H4 (cell line): ENCODE measurements at places on chromosomes 6 and 20. TPM values are rescaled to one million over a fixed set of nuclear protein-coding genes. Genes with fewer than 3 reads are reported as not detected.
A peak's percentile ranks its signal among the peaks of the same experiment; 100 is the strongest.

DNA sequence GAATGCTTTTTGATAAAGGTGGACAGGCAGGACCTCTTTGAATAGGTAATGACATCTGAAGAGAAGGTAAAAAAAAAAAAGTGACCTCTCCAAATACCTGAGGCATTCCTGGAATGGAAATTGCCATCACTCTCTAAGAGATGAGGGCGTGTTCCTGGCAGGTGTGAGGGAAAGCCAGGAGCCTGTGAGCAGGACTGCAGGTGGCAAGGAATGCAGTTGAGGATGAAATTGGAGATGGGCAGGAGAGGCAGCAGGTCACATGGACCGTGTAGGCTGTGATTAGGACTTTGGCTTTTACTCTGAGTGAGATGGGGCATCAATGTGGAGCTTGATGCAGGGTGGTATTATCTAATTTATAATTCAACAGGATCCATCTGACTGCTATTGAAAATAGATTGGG lies 227.4 kb downstream of the LRFN2 start:
- no peak for DNase-seq

DNA sequence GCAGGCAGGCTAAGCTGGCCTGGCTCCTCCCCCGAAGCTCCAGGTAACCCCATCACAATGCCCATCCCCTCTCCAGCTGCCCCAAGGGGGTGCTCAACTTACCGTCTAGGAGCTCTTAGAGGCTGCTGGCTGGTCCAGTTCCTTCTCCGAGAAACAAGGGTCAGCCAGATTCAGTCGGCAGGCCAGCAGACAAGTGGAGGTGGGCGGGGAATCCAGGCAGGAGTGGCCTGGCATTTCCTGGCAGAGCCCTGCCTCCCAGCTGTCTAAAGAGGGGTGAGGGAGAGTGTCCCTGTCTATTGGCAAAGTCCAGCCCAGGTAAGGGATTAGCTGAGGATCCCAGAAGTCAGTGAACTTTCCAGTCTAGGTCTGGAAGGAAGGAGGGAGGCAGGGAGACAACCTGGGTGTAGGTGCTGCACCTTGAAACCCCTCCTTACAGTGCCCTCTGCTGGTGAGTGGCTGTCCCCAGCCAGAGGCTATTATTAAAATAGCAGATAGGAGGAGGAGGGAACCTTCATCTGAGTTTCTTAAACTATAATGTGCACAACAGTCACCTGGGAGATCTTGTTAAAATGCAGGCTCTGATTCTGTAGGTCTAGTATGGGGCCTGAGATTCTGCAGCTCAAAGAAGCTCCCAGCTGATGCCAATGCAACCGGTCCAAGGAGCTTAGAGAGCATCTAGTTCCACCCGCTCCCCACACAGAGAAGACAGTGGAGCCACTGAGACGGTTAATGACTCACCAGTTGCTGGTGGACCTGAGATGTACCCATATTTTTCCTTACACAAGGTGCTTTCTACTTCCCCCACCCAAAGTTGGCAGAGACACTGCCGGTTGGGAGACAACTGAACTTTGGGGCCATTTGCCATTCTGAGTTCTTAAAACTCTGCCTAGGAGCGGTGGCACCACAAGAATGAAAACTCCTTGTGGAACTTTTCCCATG lies at the start of gene UNC5CL:
TSS of gene UNC5CL (minus strand) at position 162 of the 939 bp plus-strand sequence. CDS start 4,147 bp downstream, outside the sequence.
- DNase-seq: peak; percentile 50

DNA sequence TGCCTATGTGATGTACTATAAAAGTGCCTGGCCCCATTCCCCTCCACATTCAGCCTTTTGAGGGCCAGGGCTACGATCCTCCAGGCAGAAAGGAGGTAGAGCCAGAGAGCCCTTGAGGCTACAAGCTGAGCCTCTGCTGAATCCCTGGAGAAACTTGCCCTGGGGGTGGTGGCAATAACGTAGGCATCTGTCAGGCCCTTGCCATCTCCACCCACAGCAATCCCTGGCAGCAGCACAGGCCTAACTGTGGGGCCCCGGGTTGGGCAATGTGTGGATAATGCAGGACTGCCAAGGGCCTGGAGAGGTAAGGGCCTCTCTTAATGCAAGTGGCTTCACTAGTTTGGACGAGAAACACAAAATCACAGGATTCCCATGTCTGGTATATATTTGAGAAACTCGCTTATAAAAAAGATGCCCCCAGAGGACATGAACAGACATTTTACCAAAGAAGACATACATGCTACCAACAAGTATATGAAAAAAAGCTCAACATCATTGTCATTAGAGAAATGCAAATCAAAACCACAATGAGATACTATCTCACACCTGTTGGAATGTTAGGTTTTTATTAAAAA lies 99.0 kb downstream of the QRSL1 start:
- no peak for DNase-seq

- peak; percentile 57 for DNase-seq
These were observed 70.2 kb downstream of the RIN2 start for GRCh38 chr20:19828232-19828631.

DNA sequence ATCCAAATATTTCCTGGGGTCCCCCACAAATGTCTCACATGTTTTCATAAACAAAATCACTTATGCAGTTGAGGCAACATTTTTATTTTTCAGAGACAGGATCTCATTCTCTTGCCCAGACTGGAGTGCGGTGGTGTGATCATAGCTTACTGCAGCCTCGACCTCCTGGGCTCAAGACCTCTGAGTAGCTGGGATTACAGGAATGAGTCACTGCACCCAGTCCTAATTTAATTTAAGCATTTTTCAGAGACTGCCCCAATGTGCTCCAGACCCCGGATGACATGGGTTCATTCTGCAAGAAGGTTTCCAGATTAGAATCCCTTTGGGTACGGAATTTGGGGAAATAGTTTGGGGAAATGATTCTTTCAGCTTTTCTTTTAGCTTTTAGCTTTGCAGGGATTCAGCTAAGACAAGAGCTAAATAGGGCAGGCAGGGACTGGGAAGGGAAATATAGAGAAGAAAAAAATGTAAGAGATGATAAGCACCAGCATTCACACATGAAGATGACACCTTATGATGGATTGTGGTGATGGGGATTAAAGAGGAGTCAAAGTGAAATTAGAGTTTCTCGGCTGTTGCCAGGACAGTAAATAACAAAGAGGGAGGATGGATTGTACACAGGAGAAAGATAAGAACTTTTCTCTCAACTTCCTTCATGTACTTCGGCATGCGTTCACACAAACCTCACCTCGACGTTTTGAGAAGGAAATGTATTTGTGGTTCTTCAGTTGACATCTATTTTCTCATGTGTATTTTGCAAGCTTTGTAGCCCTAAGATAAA lies 169.4 kb upstream of the TAB2 start:
- no peak for DNase-seq

GRCh38 chr6:49835140-49835539 lies 31.2 kb downstream of the CRISP1 start:
- no peak for DNase-seq

GRCh38 chr6:2020909-2021308 lies 224.5 kb downstream of the GMDS start:
- DNase-seq: peak; percentile 24

RAB32 gene
- total RNA-seq: 88.3 and 93.1 TPM in 2 replicates

- DNase-seq: peak; percentile 19
These were observed 48.0 kb downstream of the ARMC2 start for GRCh38 chr6:108896111-108896661.

GRCh38 chr6:137309078-137309762 lies 90.0 kb upstream of the IFNGR1 start:
- DNase-seq: peak; percentile 89

- DNase-seq: no peak
These were observed 131.1 kb upstream of the MYLIP start for GRCh38 chr6:15997586-15998388.

DNA sequence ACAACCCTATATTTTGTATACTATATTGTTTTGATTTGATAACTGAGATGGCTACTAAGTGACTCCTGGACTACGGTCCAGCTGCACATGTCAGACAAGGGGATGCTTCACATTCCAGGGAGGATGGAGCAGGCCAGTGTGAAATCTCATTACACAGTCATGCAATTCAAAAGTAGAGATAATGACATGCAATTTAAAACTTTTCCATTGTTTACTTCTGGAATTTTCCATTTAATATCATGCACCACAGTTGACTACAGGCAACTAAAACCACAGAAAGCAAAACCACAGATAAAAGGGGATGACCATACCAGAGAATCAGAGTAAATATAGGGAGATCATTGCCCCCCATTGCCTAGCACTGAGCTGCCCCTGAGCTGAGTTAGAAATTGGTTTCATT lies 366.4 kb downstream of the BTBD9 start:
- no peak for DNase-seq

- no peak for DNase-seq
These were observed 15.4 kb upstream of the MYLK2 start for GRCh38 chr20:31803552-31804291.

DNA sequence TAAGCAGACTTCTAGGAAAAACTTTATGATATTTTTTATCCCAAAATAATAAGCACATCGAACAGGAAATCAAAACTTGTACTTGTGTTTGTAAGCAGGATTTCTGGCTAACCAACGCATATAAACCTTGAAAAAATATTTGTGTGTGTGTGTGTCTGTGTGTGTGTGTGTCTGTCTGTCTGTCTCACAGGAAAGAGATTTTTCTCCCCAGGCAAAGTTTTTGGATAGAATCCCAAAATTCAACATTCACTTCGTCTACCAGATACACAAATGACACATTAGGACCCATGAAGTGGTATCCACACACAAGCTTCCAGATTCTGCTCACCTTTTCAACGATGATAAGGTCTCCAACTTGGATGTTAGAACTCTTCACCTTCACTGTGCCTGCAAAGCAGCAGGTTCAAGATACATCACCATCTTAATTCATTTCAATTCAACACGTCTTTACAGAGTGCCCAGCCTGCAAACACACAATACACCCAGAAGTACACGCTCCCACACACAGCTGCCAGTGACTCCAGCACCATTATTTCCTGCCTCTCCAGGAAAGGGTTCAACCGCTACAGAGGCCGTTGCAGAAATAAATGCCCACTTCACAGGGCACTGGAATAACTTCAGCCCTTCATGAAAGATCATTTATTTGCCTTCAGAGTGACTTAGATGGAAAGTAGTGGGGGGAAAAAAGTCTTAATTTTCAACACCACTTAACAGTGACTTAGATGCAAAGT lies 70.9 kb downstream of the ATP9A start:
- DNase-seq: no peak

- DNase-seq: no peak
These were observed 416.1 kb downstream of the TBC1D32 start for GRCh38 chr6:120918137-120918536.

DNA sequence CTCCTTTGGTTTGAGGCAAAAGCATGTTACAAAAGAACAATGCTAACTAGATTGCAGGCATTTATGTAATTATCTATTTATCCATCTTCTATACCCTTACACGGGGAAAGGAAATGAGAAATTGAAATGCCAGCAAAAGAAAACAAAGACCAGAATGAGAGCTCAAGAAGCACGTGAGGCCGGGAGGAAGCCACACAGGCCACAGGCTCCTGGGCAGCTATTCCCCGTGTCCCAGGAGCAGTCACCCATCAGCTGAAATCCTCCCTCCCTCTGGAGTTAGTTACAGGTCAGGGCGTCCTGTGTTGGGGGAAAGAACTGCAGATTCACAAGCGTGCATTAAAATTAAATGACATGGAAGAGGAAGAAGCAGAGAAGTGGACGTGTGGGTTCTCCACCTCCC lies 64.7 kb upstream of the RPS6KA2 start:
- DNase-seq: no peak

GPX5 gene
- total RNA-seq: not detected in 2 replicates

GRCh38 chr6:163409712-163410111 lies 4.8 kb upstream of the QKI start:
- DNase-seq: no peak

- DNase-seq: no peak
These were observed 52.6 kb downstream of the HECA start for GRCh38 chr6:139187489-139187888.

DNA sequence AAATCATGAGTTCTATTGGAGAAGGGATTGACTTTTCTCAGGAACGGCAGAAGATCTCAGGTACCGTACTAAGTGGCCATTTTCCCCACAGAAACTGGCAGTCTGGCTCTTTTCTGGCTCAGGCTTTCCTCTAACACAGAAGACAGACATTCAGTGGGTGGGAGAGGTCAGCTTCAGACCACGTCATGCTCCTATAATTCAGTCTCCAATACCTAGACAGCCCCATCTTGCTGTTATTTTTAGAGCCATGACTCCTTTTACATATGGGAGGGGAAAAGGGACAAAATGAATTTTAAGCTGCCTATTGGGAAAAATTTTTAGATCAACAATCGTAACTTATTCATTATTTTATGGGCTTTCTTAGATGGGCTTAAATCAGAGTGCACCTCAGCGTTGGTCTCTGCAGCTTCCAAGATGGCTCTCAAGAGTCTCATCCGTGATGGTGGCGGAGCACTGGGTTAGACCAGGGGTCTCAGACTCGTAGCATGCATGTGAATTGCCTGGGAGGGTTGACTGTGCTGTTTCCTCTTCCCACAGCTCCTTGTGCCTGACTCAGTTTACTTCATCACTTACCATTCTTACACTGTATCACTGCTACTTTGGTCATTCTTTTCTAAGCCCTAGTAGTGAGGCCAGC lies 86.9 kb downstream of the TCP11 start:
- no peak for DNase-seq

SULF2 gene
- 266 and 269 TPM in 2 replicates for total RNA-seq

DNA sequence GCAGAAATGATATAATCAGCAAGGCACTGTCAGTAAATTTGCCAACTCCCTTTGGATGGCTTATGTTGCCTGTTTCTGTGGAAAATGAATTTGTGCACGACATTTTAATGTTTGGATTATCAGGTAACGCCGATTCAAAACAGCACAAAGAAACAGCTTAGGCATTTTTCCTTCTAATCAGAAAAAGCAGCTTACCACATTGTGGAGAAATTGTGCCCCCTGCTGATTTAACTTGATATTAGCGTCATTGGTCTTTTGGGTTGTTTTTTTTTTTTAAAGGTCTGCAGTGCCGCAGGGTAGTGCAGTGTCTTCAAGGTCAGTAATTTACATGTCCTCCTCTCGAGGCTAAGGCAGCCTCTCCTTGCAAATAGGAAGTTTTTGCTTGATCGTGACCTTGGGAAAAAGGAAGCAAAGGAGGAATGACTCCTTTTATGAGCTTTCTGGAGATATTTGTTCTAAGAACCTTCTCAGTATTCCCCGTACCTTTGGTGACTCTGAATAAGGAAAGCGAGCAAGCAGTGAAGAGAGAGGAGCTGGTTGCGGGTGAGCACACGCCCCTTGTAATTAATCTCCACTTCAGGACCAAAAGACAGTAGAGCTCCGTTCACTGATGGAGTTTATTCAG lies 79.1 kb downstream of the ELOVL4 start:
- DNase-seq: peak; percentile 43

GRCh38 chr20:4435225-4435624 lies 286.5 kb upstream of the PRND start:
- no peak for DNase-seq

DNA sequence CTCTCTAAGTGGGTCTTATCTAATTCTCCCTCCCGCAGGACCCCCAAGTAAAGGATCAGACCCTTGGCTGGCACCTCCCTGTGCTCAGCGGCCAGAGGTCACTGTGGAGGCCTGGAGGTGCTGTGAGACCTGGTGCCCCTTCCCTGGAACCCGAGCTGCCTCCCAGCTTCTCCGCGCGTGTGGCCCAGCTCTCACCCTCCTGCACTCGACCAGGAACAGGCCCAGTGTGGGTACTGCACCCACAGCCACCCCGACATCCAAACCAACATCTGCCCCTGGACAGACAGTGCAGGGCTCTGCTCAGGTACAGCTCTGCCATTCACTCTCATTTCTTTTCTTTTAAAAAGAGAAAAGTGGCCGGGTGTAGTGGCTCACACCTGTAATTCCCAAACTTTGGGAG lies 42.4 kb downstream of the TMEM242 start:
- no peak for DNase-seq

GRCh38 chr6:36738108-36738507 lies 40.5 kb downstream of the RAB44 start:
- DNase-seq: no peak

RNF217 gene
- 3.8 and 7.0 TPM in 2 replicates for total RNA-seq

BMP2 gene
- 0.97 and 1.1 TPM in 2 replicates for total RNA-seq

ELOVL4 gene
- 2.9 and 4.5 TPM in 2 replicates for total RNA-seq

SLC35D3 gene
- total RNA-seq: not detected in 2 replicates
